Activated naive CD4-positive, alpha-beta T cell treated with Interleukin-2 at 50 U/mL for 16 hours (primary cell): ENCODE measurements at places on chromosomes 3 and 15.

DNA sequence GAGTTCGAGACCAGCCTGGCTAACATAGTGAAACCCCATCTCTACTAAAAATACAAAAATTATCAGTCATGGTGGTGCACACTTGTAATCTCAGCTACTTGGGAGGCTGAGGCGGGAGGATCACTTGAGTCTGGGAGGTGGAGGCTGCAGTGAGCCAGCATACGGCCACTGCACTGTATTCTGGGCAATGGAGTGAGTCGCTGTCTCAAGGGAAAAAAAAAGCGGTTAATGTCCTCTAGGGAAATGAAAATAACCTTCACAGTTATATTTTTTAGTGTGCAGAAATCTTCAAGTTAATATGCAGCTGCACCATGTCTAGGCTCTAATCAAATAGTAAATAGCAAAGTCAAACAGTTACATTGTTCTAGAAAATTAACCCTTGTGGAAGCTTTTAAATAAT is 14.8 kb downstream of the CEP19 start:
- DNase-seq: no peak

DNA sequence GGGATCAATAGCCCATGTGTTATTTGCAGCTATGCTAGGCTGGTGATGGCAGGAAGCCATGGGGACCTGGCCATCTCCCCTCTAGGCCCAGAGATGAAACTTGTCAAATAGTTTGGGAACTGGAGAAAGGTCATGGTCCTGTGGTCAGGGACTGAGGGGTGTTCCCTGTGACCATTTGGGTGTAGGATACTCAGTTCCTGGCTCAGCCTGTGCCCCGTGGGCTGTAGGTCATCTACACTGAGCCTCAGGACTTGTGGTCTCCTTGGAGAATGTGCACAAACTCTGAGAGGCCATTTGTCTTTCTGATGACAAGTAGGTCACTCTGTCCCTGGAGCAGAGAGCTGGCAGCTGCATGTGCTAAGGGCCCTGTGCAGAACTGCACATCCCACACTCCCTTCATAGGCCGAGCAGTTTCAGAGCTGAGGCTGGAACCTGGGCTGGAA is 17.5 kb downstream of the GASK1A start:
- no peak for DNase-seq

DNA sequence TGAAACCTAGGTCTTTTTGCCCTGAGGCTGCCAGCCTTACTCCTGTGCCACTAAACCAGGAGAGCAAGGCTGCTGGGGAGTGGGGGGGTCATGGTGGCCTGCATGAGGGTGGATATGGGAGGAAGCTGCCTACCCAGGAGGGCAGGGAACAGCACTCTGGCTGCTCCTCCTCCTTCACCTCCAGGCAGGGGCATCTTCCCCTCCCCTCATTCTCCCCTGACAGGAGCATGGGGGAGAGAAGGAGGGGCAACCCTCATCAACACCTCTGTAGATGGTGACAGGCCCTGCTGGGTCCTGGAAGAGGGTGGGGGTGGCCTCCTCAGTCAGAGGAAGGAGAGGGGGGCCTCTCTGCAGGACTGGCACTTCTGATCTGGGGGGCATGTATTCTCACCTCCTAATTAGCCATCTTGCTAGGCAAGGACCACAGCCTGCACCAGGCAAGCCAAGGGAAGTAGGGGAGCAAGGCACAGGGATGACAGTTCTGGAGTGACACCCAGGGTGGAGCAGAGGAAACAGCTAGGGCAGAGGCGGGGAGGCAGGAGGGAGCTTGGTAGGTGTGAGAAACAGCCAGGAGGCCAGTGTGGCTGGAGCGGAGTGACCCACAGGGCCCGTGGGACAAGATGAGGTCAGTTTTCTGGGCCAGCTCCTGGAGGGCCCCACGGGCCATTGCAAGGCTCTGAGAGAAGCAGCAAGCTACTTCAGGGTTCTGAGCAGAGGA is 4.9 kb downstream of the CCDC33 start:
- DNase-seq: no peak

GRCh38 chr3:56667973-56668579 is 15.0 kb downstream of the TASOR start:
- no peak for DNase-seq

- no peak for DNase-seq
Measured at GRCh38 chr15:66394915-66395314, 8.2 kb downstream of the MAP2K1 start.

- no peak for DNase-seq
Measured at GRCh38 chr3:110568246-110568645, 503.4 kb upstream of the NECTIN3 start.

- peak; percentile 25 for DNase-seq
Measured at GRCh38 chr3:69065318-69065964, 13.3 kb upstream of the TMF1 start.

GRCh38 chr15:40358471-40359353 is 693 bp downstream of the DISP2 start:
- peak; percentile 19 for DNase-seq

- DNase-seq: no peak
Measured at GRCh38 chr3:100033903-100034471, 80.3 kb downstream of the FILIP1L start.

DNA sequence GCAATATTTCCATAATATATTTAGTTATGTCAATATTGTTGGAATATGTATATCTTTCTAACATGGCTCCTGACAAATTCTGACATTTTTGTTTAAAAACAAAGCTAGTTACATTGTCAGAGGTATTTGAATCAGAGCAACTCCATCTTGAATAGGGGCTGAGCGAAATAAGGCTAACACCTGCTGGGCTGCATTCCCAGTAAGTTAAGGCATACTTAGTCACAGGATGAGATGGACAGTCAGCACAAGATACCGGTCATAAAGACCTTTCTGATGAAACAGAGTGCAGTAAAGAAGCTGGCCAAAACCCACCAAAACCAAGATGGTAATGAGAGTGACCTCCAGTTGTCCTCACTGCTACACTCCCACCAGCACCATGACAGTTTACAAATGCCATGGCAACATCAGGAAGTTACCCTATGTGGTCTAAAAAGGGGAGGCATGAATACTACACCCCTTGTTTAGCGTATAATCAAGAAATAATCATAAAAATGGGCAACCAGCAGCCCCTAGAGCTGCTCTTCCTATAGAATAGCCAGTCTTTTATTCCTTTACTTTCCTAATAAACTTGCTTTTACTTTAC is 30.4 kb downstream of the RPL22L1 start:
- DNase-seq: no peak

GRCh38 chr3:146491303-146491702 is 21.9 kb upstream of the PLSCR2 start:
- DNase-seq: no peak

DNA sequence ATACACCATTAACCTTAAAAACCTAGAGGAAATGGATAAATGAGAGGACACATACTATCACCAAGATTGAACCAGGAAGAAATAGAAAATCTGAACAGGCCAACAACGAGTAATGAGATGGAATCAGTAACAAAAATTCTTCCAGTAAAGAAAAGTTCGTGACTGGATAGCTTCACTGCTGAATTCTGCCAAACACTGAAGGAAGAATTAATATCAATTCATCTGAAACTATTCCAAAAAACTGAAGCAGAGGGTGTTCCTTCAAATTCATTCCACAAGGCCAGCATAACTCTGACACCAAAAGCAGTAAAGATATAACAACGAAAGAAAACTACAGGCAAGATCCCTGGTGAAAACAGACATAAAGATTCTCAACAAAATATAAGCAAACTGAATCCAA is 195.8 kb upstream of the GPR149 start:
- DNase-seq: no peak

DNA sequence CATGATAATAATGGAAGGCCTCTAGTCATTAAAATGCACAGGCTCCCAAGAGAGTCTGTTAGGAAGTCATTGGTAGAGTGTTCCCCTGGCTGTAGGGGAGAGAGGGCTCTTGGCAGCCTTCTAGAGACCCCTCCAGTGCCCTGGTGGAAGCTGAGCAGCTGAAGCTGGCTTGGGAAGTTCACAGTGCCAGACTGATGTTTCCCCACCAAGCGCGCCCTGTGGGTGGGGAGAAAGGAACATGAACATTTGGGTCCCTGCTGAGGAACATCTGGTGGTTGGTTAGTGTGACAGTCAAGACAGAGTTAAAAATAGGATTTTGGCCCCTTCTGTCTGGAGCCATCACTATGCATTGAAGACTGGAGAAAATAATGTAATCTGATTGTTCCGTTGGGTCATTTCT is 37.1 kb upstream of the RGMA start:
- DNase-seq: no peak

DNA sequence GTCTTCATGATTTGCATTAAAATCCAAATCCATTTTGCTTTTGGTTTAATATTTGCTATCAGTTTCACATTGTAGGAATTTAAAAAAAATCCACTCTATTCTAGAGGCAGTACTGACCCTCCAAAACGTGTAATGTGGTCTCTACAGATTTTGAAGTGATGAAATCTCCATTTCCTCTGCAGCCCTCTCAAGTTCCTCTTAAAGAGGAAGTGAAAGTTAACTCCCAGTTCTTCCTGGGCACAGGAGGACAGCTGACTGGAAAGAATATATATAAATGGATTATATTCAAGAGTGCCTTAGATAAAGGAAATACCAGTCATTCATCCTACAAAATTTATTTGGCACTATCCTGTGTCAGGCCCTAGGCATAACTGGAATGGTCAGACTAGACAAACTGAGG is 83.5 kb upstream of the PLCL2 start:
- no peak for DNase-seq

DNA sequence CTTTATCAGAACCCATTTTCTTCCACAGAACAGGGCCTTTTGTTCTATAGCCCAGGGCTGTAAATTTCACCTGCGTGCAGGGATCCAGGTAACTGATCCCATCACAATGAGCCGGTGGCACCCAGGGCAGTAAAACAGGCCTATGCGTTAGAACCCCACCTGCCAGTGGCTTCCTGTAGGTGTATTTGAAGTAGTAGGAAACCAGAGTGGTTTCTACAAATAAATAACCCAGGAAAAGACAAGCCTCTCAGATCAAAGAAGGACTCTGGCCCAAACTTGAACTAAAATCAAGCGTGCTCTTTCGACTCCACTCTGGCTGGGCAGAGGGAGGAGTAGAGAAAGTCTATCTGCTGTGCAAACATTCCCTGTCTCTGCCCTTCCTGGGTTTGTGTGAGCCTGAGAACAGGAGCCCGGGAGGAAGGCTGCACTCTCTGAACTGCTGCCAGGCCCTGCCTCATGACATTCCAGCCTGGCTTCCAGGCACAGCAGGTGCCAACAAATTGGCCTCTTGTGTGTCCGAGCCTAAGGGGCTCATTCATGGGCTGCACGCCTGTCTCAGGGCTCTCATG is 77.7 kb downstream of the CEMIP start:
- DNase-seq: no peak

GRCh38 chr3:34175636-34176176 is 377.3 kb downstream of the PDCD6IP start:
- no peak for DNase-seq

GRCh38 chr15:47755941-47756340 is 38.6 kb downstream of the SEMA6D start:
- DNase-seq: no peak

DNA sequence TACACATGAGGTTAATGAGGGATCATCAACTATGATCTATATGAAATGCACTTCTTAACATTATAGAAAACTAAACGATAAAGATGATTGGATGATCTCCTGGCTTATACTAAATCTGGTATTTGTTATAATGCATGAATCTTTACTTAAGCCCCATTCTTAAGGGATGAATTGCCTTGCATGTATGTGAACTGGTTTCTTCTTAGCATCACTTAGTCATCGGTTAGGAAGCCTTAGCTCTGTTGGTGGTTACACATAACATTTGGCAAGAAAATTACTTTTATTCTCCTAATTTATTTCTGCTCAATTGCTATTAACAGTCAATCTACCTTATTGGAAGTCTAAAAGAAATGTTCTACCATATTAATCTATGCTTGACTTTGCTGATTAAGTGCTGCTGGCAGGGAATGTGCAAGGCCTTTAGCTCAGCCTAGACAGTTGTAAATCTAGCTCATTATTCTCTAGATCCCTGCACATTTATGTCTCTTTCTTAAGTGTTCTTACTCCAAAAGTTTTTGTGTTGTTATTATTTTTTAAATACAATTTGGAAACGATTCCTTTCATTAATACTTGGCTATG is 356.0 kb downstream of the ZPLD1 start:
- no peak for DNase-seq

DNA sequence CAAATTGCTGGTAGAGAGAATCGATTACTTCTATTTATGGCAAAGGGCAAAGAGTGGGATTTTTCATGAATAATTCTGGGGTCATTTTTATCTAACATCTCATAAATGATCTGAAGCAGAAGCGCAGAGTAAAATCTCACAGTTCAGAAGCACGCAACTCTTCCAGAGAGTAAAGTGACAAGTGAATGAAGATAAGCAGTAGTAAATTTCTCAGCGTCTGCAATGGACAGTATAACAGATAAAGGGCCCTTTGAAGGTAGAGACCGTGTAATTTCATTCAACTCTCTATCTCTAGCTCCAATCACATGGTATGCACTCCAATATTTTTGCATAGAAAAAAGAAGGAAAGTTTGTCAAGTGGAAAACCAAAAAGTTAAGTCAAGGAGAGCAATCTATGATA is 521.1 kb upstream of the NECTIN3 start:
- no peak for DNase-seq

GRCh38 chr3:25789209-25789595 is 688 bp upstream of the OXSM start:
- no peak for DNase-seq

- no peak for DNase-seq
Measured at GRCh38 chr15:87792250-87793040, 464.1 kb downstream of the NTRK3 start.

- DNase-seq: no peak
Measured at GRCh38 chr3:141777957-141778813, 15.0 kb downstream of the GRK7 start.

DNA sequence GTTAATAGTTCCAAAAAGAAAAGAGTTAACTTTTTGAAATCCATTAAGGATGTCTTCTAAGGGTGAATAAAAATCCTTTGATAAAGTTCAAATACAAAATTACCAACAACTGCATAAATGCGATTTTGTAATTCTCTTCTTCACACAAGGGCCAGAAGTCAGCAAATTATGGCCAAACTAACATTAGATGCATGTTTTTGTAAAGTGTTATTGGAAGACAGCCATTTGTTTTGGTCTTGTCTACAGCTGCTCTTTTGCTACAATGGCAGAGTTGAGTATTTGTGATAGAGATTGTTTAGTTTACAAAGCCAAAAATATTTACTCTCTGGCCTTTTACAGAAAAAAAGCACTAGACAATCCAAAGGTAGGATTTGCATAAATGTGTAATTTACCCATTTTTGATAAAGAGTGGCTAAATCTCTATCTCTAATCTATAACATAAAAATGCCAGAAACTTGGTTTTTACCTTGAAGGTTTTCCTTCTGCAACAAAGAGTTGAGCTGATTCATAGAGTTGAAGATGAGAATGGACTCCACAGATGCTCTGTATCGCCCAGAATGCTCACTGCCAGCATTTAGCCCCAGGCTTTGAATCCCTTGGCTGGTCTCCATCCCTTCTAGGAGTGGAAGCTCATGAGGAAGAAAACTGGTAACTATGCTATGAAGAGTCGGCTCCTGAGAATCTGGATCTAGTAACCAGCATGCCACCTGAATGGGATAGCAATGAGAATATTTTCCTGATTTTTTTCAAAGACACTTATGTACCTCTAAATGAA is 64.5 kb downstream of the POLQ start:
- no peak for DNase-seq
